Fibroblast of the conjunctiva (primary cell): ENCODE measurements at places on chromosomes 11 and 22.

- DNase-seq: no peak
These were observed 155.1 kb upstream of the CADM1 start for GRCh38 chr11:115659061-115659963.

DNA sequence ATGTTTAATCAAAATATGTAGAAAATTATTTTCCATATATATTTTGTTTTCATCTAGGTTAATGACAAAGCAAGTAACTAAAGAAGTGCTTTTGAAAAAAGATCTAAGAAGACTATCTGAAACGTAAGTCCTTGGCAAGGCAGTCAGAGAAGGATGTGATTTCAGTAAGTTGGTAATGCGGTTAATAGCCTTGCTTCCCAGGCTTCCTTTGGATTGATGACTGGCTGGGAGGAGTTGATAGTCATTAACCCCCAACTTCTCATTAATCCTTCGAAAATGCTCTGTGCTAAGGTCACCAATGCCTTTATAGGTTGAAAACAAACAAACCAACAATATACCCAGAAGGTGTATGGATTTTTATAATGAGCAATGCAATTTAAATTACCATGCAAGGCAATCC, 1326.5 kb downstream of the LRRC4C start:
- DNase-seq: no peak

DNA sequence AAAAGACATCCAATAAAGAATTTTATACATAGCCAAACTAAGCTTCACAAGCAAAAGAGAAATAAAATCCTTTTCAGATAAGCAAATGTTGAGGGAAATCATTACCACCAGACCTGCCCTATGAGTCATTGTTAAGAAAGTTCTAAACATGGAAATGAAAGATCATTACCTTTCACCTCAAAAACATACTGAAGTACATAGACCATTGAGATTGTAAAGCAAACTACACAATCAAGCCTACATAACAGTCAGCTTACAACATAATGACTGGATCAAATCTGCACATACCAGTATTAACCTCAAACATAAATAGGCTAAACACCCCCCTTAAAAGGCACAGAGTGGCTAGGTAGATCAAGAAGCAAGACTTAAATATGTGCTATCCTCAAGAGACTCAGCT, 501.0 kb upstream of the LUZP2 start:
- no peak for DNase-seq

DNA sequence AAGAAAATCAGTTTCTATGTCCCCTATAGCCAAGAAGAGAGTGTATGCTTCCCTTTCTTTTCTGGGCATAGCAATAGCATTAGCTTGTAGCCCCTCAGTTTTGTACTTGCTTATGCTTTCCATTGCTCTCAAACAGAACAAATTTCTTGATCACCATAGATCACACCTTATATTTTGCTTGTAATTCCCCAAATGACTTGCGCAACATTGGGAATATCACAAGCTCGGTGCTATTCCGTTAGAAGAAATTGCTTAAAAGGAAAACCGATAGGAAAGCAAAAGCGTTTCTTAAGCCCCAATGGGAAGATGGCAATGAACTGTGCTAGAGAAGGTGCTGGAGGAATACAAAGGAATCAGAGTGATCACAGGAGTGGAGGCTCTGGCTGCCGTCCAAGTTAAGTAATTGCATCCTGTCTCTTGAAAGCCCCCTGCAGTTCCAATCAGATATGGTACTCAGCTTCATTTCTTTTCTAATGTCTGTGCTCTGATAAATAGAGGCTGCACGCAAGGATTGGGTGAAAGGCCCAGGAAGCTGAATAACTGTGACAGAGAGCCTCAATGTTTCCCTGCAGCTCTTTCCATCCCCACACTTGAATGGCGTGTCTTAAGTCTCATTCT, 182.1 kb upstream of the KIRREL3 start:
- DNase-seq: no peak

- no peak for DNase-seq
These were observed 8.6 kb downstream of the CCDC34 start for GRCh38 chr11:27354359-27354965.

GRCh38 chr11:78927511-78927910, 352.8 kb upstream of the NARS2 start:
- DNase-seq: no peak

- peak; percentile 98 for DNase-seq
These were observed 21.7 kb upstream of the HSPA8 start for GRCh38 chr11:123083623-123084029.

- no peak for DNase-seq
These were observed 13.2 kb upstream of the CSF2RB start for GRCh38 chr22:36900225-36900624.

GRCh38 chr11:33448461-33449130, 191.4 kb downstream of the HIPK3 start:
- no peak for DNase-seq

- DNase-seq: no peak
These were observed 1.8 kb upstream of the C1QTNF4 start for GRCh38 chr11:47595967-47596366.

- DNase-seq: no peak
These were observed 25.9 kb downstream of the PDE3B start for GRCh38 chr11:14669499-14669898.

- peak; percentile 43 for DNase-seq
These were observed 862 bp downstream of the TPP1 start for GRCh38 chr11:6618117-6619003.

GRCh38 chr11:9219115-9219514, 46.0 kb downstream of the DENND5A start:
- peak; percentile 31 for DNase-seq

- DNase-seq: peak; percentile 42
These were observed 5.7 kb downstream of the FTH1 start for GRCh38 chr11:61961570-61962212.
